Muscle of back (tissue), 13 donors: ENCODE measurements at places on chromosomes 12 and 14.

GRCh38 chr12:53200458-53201176 is 6.4 kb downstream of the ITGB7 start:
- no peak for DNase-seq

DNA sequence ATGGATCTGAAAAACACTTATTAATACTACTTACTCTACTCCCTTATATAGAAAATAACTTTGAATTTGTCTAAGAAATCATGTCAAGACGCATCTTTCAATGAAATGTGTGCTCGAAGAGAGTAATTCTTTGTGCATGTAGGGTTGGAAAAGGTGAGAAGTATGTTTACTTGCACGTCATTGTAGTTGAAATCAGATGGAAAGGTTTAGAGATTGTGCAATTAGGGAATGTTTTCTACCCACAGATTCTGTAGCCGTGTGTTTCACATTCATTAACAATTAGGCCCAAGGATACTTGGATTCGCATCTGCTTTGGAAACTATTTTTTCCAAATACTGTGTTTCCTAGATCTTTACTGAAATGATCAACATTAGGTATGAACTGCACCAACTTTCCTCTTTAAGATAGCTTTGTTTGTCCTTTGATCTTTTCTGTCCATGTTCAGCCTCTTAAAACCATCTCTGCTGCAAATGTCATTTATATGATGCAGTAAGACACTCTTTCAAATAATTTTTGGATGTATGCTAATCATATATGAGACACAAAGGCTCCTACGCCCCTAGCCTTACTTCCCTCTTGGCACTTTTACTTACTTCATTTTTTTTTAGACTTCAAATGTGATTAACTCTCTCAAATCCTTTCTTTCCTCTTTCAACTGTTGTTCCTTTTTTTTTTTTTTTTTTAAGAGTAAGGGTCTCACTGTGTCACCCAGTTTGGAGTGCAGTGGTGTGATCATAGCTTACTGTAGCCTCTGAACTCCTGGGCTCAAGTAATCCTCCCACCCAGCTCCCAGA is 58.0 kb upstream of the PSMA6 start:
- no peak for DNase-seq

- no peak for DNase-seq
These were observed 67.5 kb upstream of the C14orf180 start for GRCh38 chr14:104512061-104512460.

GRCh38 chr12:59459966-59460660 is 135.7 kb upstream of the SLC16A7 start:
- peak; percentile 31 for DNase-seq

- no peak for DNase-seq
These were observed 18.0 kb upstream of the GUCY2C start for GRCh38 chr12:14714437-14714836.

DNA sequence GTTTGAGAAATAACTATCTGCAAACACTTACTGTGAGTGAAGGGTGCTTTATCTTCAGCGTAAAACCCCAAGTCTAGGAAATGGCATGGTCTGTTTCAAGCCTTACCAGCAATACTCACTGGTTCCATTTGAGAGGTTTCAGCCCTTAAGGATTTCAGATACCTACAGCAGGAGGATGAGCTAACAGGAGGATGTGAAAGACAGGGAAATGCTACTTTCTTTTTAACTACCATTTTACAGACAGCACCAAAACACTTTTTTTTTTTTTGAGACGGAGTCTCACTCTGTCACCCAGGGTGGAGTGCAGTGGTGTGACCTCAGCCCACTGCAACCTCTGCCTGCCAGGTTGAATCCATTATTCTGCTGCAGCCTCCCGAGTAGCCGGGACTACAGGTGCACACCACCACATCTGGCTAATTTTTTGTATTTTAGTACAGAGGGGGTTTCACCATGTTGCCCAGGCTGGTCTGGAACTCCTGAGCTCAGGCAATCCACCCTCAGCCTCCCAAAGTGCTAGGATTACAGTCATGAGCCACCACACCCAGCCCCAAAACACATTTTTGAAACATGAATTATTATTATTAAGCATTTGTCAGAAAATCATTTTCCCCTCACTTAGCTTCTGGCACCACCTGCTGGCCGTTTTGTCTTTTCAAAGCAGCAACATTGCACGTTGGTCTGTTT is 4.6 kb downstream of the MTRFR start:
- peak; percentile 42 for DNase-seq

DNA sequence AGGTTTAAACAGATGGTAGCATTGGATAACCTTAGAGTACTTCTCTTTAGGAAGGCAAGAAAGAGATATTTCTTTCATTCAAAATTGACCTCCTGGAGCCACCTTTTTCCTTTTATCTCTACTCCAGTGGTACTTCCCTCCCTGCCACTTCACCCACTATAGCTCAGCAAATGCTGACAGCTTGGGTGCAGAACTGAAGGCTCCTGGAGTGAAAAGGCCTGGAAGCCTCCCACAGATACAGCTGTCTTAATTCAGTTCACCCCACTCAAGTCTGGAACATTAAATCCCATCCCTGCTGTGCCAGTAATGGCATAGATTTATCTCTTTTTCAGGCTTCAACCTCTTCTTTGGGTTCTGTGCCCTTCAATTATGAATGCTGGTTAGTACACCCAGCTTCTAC is 140.3 kb downstream of the NEDD1 start:
- no peak for DNase-seq

DNA sequence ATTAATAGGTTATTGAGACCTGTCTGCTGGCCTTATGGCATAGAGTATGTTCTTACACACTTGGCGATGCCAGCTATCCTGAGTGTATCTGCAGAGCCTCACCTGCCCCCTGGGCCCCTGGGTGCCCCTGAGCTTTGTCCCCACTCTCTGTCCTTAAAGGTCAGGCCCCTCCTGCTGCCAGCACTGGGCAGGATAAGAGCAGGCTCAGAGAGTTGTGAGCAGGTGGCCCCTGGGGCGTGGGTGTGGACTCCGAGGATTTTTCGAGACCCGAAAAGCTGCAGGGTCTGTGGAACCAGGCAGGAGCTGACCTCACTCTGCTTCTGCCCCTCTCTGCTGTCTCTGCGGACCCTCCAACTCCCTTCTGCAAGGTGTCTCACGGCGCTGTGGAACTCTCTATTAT is 8.2 kb downstream of the HIP1R start:
- DNase-seq, result no peak

DNA sequence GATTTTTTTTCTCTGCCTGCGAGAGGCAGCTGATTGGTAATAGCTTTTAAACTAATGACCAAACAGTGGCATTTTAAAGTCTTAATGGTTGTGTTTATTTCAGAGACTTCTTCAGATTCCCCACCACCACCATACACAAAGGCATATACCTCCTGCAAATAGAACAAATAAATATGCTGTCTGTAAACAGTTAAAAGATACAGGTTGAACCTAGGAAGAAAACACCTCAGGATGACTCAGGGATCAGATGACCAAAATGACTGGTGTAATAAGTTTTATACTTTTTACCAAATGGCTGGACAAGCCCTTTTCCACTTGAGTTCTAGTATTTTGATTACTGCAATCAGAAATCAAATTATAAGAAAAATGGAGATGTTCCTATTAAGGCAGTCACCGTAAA is 364.1 kb downstream of the PAWR start:
- no peak for DNase-seq

DNA sequence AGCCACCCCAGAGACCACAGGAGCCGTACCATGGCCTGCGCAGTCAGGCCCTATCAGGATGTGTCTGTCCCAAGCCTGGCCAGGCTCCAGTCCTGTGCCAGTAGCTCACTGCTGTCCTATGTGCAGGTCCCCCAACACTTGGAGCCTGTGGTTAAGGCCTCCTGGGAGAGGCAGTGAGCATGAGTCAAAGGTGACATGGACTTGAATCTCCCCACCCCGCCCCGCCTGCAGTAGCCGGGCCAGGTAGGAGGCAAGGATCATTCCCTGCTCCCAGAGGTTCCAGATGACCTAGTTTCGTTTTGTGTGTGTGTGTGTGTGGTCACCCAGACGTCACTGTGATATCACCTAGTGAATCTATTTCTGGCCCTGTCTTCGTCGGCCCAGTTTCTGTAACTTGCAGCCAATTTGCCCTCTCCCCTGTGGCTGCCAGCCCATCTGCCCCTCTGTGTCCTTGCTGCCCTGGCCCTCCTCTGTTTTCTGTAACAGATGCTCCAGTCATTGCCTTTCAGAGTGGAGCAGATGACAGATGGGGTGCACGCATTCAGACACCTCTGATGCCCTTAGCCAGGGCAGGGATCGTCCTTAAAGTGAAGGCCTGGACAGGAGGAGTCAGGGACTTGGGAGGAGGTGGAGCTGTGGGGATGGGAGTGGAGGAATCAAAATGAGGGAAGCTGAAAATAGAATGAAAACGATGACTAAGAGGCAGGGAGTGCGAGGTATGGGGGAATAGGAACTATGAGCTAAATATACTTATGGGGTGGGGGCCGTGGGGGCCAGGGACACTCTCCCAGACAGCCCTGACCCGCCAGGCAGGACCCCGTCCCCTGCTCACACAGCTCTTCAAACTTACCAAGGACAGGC is 37.4 kb downstream of the SLC6A12 start:
- DNase-seq, result peak; percentile 25

DNA sequence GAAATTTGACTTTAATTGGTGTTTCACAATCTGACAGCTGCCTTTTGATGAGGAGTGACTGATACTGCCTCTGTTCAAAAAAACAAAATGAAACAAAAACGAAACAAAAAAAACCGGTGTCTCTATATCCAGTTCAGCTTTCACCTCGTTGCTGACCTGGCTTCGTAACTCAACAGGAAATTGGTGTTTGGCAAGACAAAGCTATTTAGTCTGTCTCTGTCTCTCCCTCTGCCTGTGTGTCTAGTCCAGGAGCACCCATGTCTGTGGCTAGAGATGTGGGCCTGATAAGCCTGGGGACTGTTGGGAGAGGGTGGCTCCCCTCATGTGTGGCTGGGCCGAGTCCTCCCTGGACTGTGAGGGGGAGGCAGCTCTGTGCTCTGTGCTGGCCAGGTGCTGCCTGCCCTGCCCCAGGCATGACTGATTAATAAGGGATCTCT is 11.3 kb downstream of the CACNA1C start:
- no peak for DNase-seq

DNA sequence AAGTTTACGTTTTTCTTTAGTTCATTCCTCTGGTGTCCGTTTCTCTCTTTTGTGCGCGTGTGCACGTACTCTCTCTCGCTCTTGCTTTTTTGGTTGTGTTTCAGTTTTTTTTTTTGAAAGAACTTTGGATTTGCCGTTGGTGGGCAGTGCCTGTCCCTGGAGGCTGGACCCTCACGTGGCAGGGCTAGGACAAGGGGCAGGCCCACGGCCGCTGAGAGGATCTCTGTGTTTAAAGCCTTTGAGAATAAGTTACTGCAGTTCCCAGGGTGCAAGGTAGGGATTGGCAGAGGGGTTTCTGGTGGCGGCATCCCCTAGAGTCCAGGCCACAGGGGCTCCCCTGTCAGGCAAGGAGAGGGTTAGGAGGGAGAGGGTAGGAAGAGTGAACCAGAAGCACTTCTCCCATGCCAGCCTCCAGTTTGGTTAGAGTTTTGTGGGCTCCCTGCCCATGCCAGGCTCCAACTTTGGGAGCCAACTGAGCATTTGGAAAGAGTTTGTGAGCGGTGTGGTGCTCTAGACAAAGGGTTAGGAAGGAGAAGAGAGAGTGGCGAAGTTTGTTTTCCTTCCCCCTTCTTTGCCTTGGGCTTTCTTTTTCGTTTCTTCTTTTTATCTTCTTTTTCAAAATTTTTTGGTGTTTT is 30.5 kb downstream of the ZFHX2 start:
- DNase-seq, result no peak

- no peak for DNase-seq
These were observed 37.9 kb downstream of the B4GALNT3 start for GRCh38 chr12:497501-498160.

DNA sequence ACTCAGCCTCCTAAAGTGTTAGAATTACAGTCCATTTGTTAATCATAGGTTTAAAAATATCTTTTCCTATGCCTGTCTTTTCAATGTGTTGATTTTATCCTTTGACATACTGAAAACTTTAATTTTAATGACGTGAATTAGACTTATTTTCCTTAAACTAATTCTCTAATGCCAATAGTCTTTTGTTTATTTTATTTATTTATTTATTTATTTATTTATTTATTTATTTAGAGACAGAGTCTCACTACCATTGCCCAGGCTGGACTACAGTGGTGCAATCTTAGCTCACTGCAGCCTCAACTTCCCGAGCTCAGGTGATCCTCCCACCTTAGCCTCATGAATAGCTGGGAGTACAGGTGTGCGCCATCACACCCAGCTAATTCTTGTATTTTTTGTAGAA is 694.5 kb downstream of the TRHDE start:
- DNase-seq, result no peak

GRCh38 chr12:93176165-93176564 is 201.6 kb upstream of the NUDT4 start:
- no peak for DNase-seq

- no peak for DNase-seq
These were observed 46.4 kb downstream of the TCHP start for GRCh38 chr12:109946505-109946904.

DNA sequence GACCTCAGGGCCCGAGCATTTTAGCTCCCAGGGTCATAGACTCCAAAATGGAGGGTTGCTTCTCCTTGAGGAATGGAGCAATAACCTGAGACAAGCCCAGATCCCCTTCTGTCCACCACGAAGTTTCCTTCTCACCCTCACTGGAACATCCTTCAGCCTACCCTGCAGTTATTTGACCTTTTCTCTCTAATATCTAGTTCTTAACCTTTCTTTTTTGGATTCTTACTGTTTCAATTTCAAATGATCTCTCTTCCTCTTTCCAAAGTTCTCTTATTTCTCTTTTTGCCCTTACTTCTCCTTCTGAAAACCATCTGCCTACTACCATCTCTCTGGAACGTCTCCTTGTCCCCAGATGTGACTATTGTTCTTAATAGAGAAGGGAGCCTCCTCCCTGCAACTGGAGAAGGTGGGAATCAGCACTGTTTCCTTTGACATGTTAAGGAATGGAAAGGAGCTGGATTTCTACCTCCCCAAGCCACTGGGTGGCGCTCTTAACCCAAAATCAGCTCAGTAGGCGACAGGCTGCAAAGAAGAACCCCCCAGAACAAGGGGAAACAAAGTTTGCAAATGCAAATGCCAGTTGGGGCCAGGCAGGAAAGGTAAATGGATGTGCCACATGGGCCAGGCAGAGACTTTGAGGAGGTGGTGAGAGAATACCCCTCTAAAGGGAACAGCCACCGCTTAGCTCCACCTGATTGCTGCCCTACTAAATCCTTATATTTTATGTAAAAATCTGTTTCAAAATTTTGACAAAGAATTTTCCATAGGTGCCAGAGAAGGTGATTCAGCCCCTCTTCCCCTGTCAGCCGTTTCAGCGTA is 22.4 kb upstream of the PDE1B start:
- peak; percentile 38 for DNase-seq

DNA sequence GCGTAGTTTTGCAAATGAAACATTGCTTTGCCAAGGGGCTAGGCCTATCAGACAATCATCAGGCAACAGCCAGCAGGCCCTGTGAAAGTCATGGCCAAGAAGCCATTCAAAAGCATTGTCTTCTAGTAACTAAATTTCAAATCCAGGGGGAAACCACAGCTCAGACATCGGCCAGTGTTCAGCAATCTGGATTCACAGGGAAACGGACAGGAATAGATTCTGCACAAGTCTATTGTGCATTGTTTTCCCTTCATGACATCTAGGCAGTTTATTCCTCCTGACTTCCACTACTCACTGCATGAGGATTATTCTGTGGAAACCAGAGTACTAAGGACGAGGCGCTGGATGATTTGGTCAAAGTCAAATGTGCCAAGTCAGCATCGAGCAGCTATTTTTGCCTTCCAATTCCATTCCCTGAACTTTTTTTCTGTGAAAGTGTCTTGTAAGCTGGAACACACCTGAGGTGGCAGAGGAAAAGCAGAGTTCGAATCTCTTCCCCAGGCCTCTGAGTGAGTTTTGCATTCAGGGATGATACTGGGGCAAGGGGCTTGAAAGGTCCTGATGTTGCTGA is 75.4 kb downstream of the VCPKMT start:
- no peak for DNase-seq

GRCh38 chr14:63454863-63455622 is 88.1 kb downstream of the PPP2R5E start:
- DNase-seq, result no peak
